Thymus (tissue), 14 donors: ENCODE measurements at places on chromosomes 16 and 17.

DNA sequence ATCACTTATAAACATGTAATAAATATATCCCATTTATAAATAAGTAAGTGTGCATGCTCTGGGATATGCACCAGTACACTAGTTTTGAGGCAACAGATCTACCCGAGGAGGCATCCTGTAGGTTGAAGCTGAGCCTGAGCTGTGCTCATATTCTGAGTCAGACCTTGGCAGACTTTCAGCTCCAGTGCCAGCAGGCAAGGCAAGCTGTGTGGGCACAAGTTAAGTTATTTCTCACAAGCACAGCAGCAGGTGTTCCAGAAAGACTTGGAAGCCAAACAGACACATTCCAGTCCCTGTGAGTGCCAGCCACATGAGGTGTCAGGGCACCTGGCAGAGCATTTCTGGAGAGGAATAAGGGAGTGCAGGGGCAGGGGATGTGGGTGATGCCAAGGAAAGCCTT is 1.3 kb upstream of the CLEC19A start:
- no peaks in the 10 kb centered on the region for H3K27me3 ChIP-seq
- H3K36me3 ChIP-seq, result no peaks in the 10 kb centered on the region
- DNase-seq, result no peak

- H3K27ac ChIP-seq, result peak overlapping the region; percentile 76
- no peak for DNase-seq
- no peaks in the 10 kb centered on the region for H3K36me3 ChIP-seq
- H3K27me3 ChIP-seq, result no peaks in the 10 kb centered on the region
These were observed 713 bp downstream of the COX11 start for GRCh38 chr17:54967621-54968261.

DNA sequence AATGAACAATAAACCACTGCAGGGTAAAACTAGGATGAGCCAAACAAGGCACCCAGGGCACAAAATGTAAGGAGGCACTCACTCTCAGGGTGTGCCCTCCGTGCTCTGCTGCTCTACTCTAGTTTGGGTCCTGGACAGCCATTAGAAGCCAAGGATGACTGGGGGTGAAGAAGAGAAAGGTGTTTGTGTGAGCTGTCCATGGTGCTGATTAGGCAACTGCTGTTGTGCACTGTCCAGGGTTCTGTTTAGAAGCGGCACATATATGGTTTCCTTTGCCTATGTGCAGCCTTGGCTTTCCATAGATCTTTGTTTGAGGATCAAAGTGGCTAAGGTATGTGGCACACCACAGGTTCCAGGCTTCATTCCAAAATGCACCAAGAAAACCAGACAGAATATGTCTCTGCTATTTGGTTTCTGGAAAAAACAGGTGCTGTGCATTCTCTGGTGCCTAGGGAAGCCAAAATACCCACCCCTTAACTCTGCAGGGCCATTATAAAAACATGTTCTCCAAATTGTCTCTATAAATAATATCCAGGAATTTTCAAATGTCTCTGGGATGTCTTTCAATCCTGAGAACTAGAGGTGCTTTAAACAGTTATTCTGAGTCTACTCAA is 123.5 kb downstream of the CBLN1 start:
- no peaks in the 10 kb centered on the region for H3K36me3 ChIP-seq
- H3K4me1 ChIP-seq, result no peaks in the 10 kb centered on the region
- H3K27me3 ChIP-seq, result no peaks in the 10 kb centered on the region
- no peak overlapping the region for H3K4me3 ChIP-seq
- peak; percentile 3 for DNase-seq

DNA sequence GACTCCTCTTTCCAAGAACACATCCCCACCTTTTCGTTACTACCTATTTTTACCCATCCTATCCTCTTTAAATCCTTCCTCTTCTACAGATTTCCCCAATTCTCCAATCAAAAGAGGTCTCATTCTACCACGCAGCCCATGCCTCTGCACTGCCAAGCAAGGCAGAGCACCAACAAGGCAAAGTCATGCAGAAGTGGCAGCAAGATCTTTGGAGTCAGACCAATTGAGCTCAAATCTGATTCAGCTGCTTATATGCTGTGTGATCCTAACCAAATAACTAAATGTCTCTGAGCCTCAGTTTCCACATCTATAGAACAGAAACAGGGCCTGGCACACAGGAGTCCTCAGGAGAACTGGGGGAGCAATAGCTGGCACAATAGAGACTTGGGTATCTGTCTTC is 41.0 kb downstream of the TOM1L2 start:
- H3K36me3 ChIP-seq, result no peaks in the 10 kb centered on the region
- DNase-seq, result no peak
- no peak overlapping the region for H3K27ac ChIP-seq
- H3K27me3 ChIP-seq, result no peaks in the 10 kb centered on the region
- H3K4me1 ChIP-seq, result peaks cover 11% of the 10 kb centered on the region
- no peak overlapping the region for H3K4me3 ChIP-seq

GRCh38 chr17:29909236-29910003 is 20.6 kb downstream of the SSH2 start:
- H3K36me3 ChIP-seq, result peaks cover 9% of the 10 kb centered on the region
- H3K27ac ChIP-seq, result no peak overlapping the region
- H3K4me3 ChIP-seq, result no peak overlapping the region
- H3K27me3 ChIP-seq, result no peaks in the 10 kb centered on the region
- H3K4me1 ChIP-seq, result no peaks in the 10 kb centered on the region
- DNase-seq, result no peak

- no peaks in the 10 kb centered on the region for H3K4me1 ChIP-seq
- H3K27me3 ChIP-seq, result no peaks in the 10 kb centered on the region
- H3K27ac ChIP-seq, result no peak overlapping the region
These were observed 110.4 kb downstream of the MAP2K6 start for GRCh38 chr17:69524854-69525253.

DNA sequence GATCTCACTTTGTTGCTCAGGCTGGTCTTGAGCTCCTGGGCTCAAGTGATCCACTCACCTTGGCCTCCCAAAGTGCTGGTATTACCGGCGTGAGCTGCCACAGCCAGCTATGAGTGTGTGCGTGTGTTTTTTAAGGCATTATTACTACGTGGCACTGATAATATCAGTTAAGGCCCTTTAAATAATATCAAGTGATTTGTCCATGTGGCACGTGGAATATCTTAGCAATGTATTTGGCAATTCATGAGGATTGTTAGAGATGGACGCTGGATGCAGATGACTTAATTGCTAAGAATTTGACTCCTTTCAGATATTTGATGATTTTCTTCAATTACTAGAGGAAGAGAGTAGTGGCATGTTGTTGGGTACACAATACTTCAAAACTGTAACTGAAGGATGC is 25.5 kb upstream of the PMP22 start:
- H3K36me3 ChIP-seq, result no peaks in the 10 kb centered on the region
- no peaks in the 10 kb centered on the region for H3K27me3 ChIP-seq
- no peak overlapping the region for H3K27ac ChIP-seq
- H3K4me3 ChIP-seq, result no peak overlapping the region
- no peak for DNase-seq

DNA sequence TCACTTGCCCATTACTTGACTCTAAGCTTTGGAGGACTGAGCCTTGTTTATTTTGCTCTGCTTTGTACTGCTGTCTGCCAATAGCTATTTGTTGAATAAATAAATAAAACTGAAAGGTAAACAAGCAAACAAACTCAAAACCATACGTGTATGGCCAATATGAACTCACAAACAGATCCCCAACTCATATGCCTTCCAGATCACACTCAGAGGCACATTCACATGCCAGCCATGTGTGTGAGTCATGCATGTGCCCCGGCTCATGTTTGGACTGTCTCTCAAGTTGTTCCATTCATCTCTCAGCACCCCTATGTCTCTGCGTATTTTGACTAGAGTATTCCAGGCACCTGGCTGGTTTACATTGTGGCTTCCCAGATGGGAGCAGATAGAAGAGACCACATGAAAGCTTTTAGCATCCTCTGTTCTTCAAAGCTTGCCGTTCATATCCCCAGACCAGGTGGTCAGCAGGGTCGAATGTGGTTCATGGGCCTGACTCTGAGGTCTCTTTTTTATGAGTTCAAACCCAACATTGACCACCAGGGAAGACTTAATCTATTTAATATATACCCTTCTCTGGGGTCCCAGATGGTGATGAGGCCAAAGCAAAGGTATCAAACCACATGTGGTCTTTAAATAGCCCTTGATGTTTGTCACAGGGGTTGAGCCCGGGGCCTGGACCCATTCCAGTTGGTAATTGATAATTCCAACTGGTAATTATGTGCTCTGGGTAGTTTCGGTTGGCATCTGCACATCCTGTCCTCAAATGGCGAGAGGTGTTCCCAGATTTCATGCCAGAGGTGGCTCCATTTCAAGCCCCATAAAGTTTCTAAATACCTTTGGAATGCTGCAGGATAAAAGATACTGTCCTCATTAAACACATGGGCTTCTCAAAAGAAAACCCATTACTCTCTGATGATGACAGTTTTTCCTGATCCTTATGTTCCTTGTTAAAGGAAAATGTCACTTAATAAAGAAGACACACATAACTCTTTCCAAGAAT is 287.3 kb upstream of the MAF start:
- H3K27me3 ChIP-seq, result no peaks in the 10 kb centered on the region
- no peak for DNase-seq
- H3K4me1 ChIP-seq, result peaks cover 5% of the 10 kb centered on the region
- H3K27ac ChIP-seq, result no peak overlapping the region
- H3K36me3 ChIP-seq, result no peaks in the 10 kb centered on the region
- H3K4me3 ChIP-seq, result no peak overlapping the region

GRCh38 chr17:82936768-82937171 is 96.9 kb upstream of the ZNF750 start:
- no peak for DNase-seq
- no peak overlapping the region for H3K4me3 ChIP-seq

GRCh38 chr17:75428543-75429469 is 23.3 kb upstream of the GRB2 start:
- H3K4me1 ChIP-seq, result no peaks in the 10 kb centered on the region
- no peaks in the 10 kb centered on the region for H3K36me3 ChIP-seq
- no peak for DNase-seq

DNA sequence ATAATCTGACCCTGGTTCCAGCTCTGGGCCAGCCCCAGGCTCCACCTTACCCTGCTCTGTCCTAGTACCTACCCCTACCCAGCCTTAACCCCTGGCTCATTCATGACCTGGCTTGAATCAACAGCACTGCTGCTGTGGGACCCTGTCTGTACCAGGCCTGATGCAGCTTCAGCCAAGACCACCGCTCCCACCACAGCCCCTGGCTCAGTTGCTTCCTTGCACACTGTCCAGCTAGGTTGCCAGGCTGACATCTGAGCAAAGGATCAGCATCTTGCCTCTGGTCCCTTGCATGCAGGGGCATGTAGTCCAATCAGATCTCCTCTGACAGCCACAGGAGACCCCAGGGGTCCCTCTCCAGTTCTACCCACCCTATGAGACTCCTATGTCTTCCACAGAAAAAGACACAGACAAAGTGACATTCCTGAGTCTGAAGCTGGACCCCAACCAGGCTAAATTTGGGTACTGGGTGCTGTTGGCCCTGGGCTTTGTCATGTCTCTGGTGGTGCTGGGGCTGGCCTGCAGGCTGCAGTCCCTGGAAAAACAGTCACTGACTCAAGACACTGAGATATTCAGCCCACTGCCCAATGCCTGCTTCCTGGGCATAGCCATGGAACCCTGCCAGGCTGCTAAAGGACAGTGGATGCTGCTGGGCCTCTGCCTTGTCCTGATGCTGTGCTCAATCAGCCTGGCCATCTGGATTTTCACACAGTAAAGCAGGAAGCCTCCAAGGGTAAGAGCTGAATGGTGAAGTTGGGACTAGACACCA is 3.9 kb upstream of the KCNH6 start:
- no peak overlapping the region for H3K4me3 ChIP-seq
- H3K27me3 ChIP-seq, result peaks cover 32% of the 10 kb centered on the region
- no peak overlapping the region for H3K27ac ChIP-seq
- H3K36me3 ChIP-seq, result no peaks in the 10 kb centered on the region

GRCh38 chr17:77433385-77434135 is 292.8 kb downstream of the SEC14L1 start:
- peaks cover 22% of the 10 kb centered on the region for H3K36me3 ChIP-seq
- peak overlapping the region; percentile 94 for H3K27ac ChIP-seq
- H3K4me1 ChIP-seq, result peaks cover 78% of the 10 kb centered on the region
- H3K27me3 ChIP-seq, result no peaks in the 10 kb centered on the region
- no peak for DNase-seq

- DNase-seq, result no peak
- peaks cover 41% of the 10 kb centered on the region for H3K4me1 ChIP-seq
- no peaks in the 10 kb centered on the region for H3K36me3 ChIP-seq
- H3K27me3 ChIP-seq, result peaks cover 4% of the 10 kb centered on the region
- no peak overlapping the region for H3K27ac ChIP-seq
These were observed 88.8 kb upstream of the TNRC6C start for GRCh38 chr17:77869665-77870132.

GRCh38 chr16:65227150-65227835 is 105.4 kb upstream of the CDH11 start:
- no peaks in the 10 kb centered on the region for H3K4me1 ChIP-seq
- no peak overlapping the region for H3K4me3 ChIP-seq

- H3K4me3 ChIP-seq, result no peak overlapping the region
- H3K4me1 ChIP-seq, result peaks cover 4% of the 10 kb centered on the region
- no peak for DNase-seq
These were observed 166.2 kb downstream of the SEC14L1 start for GRCh38 chr17:77306790-77307478.

GRCh38 chr17:37179893-37180292 is 195.9 kb upstream of the C17orf78 start:
- no peak for DNase-seq
- no peaks in the 10 kb centered on the region for H3K4me1 ChIP-seq
- peaks cover 4% of the 10 kb centered on the region for H3K36me3 ChIP-seq
- H3K27ac ChIP-seq, result no peak overlapping the region
- no peaks in the 10 kb centered on the region for H3K27me3 ChIP-seq

GRCh38 chr16:59593194-59593661 is 859.1 kb upstream of the GOT2 start:
- no peaks in the 10 kb centered on the region for H3K27me3 ChIP-seq
- no peak for DNase-seq
- H3K4me3 ChIP-seq, result no peak overlapping the region
- no peaks in the 10 kb centered on the region for H3K4me1 ChIP-seq

DNA sequence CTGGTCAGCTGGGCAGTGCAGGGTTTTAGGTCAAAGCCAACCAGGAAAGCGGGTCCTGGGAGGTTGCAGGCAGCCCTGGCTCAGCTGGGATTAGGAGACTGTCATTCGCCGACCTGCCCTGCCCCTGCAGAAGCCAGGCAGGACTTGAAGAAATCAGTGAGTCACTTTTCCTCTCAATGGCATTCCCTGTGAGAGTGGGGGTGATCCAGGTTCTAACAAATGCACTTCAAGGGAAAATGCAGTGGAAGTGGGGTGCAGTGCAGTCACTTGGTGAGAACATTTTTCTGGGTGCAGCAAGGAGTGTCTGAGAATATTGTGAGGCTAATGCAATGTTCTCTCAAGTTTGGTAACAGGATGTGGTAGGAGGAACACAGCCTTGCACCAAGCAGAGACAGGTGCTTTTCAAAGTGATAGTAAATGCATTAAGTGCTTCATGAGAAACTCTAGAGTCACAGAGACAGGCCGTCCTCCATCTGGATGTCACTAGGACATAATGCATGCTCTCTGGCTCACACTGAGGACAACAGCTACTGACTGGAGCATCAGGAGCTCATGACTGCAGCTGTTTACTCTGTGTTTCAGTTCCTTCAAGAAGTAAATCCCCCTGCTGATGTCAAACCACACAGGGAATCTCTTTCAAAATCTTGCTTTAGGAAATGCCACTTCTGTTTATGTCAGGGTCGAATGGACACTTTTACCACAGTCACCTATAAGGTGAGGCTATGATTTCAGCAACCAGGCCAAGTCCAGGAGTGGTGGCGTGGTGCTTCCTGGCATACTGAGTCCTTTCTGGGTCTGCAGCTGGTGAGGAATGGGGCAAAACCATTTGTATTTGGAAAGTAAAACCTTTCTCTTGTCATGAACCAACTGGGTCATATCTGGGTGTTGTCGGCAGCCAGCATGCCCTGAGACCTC is 16.7 kb downstream of the CDK5R1 start:
- H3K4me1 ChIP-seq, result peaks cover 34% of the 10 kb centered on the region
- H3K27ac ChIP-seq, result peak overlapping the region; percentile 95
- no peaks in the 10 kb centered on the region for H3K36me3 ChIP-seq
